ENCODE measurements at places on chromosomes 13 and 19. TPM values are rescaled to one million over a fixed set of nuclear protein-coding genes. Genes with fewer than 3 reads are reported as not detected.

The CCDC8 gene
- polyA plus RNA-seq: 18.8 TPM

The BEST2 gene
- polyA plus RNA-seq: not detected

DNA sequence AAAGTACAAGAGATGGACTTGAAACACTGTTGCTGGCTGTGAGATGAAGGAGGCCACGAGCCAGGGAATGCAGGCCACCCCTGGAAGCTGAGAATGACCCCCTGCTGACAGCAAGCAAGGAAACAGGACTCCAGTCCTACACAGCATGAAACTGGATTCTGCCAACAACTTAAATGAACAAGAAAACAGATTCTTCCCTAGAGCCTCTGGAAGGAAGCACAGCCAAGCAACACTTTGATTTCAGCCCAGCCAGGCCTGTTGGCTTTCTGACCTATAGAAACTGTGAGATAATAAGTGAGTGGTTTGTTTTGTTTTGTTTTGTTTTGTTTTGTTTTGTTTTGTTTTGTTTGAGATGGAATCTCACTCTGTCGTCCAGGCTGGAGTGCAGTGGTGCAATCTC, 105.3 kb upstream of the CACNA1A start:
- no peak for DNase-seq

DNA sequence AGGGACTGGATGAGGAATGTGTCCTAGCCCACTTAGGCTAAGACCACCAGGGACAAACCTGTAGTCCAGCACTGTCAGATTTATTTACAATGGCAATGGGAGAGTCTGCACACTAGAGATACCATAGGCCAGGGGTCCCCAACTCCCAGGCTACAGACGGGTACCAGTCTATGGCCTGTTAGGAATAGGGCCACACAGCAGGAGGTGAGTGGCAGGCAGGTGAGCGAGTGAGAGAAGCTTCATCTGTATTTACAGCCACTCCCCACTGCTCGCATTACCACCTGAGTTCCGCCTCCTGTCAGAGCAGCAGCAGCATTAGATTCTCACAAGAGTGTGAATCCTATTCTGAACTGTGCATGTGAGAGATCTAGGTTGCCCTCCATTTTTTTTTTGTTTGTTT, 2.4 kb downstream of the THAP8 start:
- DNase-seq: no peak

- no peak for DNase-seq
Measured at GRCh38 chr19:47619763-47620162, 10.8 kb downstream of the BICRA start.

- no peak for DNase-seq
Measured at GRCh38 chr13:88817560-88817959, 1146.4 kb downstream of the SLITRK5 start.

DNA sequence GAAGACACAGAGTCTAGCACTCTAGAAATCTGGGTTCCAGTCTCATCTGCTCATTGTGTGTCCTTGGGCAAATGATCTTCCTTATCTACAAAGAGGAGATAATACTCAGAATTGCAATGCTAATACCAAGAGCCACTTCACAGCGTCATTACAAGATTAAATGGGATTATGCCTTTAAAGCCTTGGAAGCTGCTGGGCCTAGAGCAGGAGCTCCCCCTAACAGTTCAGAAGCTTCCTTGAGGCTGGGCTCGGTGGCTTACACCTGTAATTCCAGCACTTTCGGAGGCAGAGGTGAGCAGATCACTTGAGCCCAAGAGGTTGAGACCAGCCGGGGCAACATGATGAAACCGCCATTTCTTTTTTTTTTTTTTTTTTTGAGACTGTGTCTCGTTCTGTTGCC, 27.6 kb downstream of the AP2S1 start:
- no peak for DNase-seq

DNA sequence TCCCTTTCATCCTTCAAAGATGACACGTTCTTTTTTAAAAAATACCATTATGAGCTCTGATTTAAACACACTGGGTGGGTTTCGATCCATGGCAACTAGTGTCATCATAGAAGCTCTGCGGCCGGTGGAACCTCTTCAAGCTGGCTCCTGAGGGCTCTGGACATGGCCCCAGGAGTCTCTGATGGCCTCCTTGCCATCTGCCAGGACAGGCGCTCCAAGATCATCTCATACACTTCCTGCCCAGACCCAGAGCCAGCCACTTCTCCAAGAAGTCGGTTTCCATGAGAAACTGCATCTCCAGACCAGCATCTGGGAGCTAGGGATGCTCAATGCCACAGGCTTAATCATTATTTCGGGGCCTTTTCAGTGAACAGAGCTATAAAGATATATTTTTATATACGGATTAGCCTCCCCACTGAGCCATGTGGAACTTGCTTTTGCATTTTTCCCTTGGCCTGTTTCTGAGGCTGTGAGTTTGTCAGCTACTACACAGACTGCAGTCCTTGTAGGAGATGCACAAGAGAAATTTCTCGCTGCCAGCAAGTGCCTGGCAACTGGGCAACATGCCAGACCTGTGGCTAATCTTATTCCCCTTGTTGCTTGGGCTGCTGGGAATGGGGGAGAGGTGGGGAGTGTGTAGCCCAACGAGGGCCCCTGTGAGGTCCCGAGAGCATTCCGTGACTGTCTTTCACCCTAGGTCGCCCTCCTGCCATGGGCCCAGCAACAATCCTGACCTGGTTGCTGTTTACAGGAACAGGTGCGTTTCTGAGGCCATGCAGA, 15.9 kb downstream of the SUGP1 start:
- DNase-seq: peak; percentile 82

DNA sequence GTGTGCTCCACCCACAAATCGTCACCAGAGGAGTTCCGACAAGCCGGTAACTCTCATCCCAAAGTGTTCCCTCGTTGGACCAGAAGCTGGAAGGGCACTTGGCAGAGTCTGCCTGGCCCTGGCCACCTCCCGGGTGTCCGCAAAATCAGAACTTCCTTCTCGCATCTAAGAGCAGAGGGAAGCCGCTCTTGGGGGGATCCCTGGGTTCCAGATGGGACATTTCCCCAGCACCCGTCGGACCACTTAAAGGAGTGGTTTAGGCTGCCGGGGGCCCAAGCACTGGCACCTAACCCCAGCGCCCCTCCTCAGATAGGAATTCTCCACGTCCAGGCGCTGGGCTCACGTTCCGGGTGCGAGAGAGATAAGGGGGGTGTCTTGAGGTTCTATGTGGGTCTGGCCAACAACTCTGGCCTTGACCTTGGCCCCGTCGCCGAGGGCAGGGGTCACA, 857 bp upstream of the MAP2K7 start:
- no peak for DNase-seq

- DNase-seq: no peak
Measured at GRCh38 chr13:69999875-70000274, 107.8 kb upstream of the ATXN8OS start.
